ENCODE measurements at places on chromosomes 2 and 18. TPM values are rescaled to one million over a fixed set of nuclear protein-coding genes. Genes with fewer than 3 reads are reported as not detected.

DNA sequence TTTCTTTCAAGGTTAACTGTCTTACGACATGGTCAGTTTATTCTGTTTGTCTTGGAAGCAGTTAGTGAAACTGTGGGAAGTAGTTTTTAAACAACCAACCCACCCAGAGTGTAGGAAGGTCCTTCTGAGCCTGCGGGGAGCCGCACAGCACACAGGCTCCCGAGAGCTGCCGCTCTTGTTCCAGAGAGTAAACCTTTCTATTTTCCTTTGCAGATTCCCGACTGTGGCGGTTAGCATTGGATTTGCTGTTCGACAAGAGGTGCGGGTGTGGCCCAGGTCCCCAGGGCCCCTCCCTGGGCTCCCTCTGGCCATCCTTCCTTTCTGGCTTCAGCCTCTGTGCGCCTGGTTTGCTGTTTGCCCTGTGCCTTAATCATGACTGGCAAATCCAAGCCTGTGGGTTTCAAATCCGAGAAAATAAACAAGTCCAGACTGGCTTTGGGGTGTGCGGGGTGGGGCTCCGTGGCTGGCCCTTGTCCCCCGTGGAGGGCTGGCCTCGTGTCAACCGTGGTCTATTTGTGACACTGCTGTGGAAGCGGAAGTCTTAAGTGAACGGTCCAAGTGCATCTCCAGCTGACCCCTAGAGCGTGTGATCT, 30.7 kb downstream of the IMPA2 start:
- peak; percentile 43 for DNase-seq

ZC3H8 gene
- 17.4 TPM for total RNA-seq

DNA sequence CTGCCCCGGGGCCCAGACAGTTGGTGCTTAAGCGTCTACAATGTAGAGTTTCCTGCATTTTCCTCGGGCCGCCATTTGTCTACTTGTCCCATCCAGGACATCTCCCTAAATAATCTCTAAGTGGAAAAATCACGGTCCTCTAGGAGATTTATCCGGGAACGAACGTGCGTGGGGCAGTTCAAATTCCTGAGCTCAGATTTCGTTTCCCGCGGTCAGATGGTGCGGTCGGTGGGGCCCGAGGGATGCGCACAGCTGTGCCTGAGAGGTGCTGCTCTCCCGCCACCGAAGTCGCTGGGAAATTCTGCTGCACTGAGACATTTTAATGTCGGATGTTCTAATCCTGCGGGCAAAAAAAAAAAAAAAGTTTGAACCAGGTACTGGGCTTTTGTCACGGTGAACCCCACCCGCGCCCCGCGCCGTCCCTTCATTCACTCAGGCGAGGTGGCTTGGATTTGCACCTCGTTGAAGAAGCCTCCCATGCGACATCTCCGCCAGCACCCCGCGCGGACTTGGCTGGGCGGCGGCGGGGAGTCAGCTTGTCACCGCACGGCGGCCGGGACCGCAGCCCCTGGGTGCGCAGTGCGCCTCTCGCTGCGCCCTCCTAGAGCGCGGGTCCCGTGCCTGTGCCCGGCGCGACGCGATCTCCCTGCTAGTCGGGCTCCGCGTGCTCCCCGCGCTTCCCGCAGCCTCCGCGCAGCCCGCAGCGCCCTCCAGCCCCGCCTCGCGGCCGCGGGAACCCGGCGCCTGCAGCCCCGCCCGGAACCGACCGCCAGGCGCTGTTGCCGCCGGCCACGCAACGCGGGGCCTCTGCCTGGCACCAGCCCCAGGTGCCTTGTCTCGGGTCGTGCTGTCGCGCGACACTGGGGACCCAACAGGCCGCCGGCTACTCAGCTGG, 191.9 kb upstream of the TCF4 start:
- peak; percentile 24 for DNase-seq

VSNL1 gene
- 0.90 TPM for total RNA-seq

DNA sequence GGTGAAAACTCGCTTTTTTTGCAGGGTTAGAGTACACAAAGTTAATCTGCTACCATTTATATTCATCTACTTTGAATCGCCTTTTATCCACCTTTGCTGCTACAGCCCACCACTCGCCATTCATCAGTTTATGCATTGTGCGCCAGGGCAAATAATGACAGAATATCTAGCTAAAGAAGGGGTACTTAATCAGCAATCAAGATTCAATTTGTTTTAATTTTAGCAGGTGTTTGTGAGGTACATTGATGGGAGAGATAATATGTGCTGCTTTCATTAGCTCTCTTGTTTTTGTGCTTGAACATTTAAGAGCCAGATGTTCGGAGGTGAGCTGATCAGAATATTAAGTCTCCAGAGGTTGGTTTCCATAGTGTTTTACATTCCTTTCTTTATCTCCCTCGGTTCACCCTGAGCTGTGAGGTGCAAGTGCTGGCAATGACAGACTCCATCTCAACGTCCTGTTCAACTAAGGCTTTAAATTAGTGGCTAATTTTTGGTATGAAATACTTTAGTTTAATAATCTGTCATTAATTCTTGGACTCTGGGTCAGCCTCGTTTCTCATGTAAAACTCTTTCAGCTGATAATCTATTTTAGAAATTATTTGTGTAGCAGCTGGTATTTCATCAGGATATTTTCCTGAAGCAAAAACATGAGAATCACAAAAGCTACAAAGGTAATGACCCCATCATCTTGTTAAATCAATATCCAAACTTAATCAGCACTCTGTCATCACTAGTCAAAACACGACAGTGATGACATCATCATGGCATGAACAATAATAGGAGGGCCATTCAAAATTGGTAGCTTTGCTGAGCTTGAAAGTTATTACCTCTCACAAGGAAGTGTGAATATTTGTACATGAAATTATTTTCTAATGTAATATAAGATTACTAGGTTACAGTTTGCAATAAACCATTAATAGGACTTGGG, 479.9 kb upstream of the FANCL start:
- no peak for DNase-seq

DNA sequence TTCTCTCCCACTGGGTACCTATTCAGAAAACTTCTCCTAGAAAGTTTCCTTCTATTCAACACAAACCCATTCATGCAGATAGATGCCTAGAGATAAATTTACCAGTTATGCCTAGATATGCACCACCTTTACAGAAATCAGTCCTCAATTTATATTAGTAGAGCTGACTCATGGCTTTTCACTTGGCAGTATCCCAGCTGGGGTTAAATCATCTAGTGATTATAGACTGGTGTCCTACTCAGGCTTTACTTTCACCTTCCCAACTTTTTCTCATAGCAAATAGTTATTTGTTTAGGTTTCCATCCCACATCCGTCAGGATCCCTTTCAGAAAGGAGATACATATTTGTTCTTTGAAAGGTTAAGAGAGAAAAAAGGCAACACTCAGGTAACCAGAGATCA, 124.5 kb downstream of the AQP4 start:
- DNase-seq: peak; percentile 12

NEURL3 gene
- total RNA-seq: not detected

MBOAT2 gene
- total RNA-seq: 18.1 TPM

PIAS2 gene
- total RNA-seq: 36.4 TPM

UGT1A9 gene
- total RNA-seq: not detected

- DNase-seq: no peak
These were observed 90.5 kb downstream of the TMEM17 start for GRCh38 chr2:62415518-62415917.

GRCh38 chr2:237497009-237497837, 10.2 kb downstream of the MLPH start:
- peak; percentile 29 for DNase-seq

GRCh38 chr18:47528343-47528742, 276.9 kb upstream of the SKOR2 start:
- DNase-seq: no peak

DNA sequence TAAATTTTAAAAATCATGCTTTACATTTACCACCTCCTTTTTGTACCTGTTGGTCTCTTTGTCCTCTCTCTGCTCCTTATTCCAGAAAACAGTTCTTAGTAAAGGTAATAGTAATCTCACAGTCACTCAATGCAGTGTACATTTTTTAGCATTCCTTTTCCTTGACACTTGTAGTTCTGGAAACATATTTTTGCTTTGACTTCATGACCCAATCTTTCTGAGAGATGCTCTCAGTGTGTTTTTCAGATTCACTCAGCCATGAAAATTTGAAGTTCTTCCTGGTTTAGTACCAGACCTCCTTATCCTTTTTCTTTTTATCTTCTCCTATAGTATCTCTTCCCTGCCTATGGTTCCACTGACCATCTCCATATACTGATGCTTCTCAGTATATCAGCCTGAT, 747.5 kb upstream of the ZEB2 start:
- DNase-seq: no peak

MYO7B gene
- not detected for total RNA-seq

DNA sequence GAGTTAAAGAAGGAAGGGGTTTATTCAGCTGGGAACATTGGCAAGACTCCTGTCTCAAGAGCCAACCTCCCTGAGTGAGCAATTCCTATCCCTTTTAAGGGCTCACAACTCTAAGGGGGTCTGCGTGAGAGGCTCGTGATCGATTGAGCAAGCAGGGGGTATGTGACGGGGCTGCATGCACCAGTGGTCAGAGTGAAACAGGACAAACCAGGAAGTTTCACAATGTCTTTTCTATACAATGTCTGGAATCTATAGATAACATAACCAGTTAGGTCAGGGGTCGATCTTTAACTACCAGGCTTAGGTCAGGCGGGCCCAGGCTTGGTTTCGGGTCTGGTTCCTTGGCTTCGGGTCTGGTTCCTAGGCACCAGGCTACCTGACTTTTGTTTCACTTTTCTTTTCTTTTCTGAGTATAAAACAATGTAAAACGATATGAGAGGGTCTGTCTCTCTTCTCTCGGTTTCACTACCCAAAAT, 30.1 kb upstream of the LIPG start:
- DNase-seq: no peak

GRCh38 chr18:22347606-22348511, 69.9 kb downstream of the CTAGE1 start:
- peak; percentile 63 for DNase-seq

DNA sequence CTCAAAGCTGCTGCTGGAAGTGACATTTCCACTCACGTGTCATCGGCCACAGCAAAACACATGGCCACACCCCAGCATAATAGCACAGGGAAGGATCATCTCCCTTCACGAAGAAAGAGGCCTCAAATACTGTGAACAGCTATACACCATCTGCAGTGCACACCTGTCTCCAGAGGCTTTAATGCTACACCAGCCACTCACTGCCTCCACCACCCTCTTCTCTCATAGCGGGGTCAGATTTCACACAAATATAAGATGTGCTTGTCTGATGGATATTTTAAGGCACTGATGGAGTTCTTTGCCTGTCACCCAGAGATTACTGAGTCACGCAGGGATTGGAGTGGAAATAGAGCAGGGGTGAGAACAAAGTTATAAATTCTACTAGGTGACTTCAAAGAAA, 374.0 kb downstream of the ZNF516 start:
- DNase-seq: no peak

GRCh38 chr2:126638746-126639145, 17.2 kb upstream of the GYPC start:
- DNase-seq: no peak

DNA sequence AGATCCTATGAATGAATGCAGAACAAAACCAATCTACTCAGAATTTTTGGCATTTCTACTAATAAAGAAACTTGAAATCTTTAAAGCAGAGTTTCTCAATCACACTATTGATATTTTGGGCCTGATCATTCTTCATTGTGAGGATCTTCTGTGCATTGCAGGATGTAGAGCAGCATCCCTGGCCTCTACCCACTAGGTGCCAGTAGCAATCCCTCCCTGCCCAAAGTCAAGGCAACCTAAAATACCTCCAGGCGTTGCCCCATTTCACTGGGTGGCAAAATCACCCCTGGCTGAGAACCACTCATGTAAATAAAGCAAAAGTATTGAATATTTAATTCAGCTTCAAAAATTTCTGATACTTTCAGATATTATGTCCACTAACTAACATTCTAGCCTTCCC, 213.0 kb downstream of the SP3 start:
- DNase-seq: peak; percentile 44

- DNase-seq: peak; percentile 66
These were observed 166.2 kb downstream of the TCF4 start for GRCh38 chr18:55421615-55422419.

GRCh38 chr2:210009126-210009525, 6.7 kb downstream of the RPE start:
- DNase-seq: no peak

TMEM169 gene
- total RNA-seq: 0.36 TPM

DNA sequence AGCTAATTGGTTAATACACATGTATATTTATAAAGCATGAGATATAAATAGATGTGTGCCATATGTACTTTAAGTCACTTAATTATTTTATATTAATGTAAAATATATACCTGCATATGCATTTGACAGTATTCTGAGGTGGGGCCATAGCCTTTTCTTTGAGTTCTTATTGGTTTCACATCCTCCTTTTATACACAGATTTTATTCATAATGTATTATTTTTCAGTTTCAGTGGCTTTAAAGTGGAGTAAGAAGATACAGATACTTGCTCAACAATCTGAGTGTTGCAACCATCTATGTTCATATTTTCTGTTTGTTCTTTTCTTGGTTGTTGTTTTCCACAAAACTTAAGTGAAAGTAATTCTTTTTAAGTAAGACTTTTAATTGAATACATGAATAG, 436.5 kb downstream of the RND3 start:
- no peak for DNase-seq

DNA sequence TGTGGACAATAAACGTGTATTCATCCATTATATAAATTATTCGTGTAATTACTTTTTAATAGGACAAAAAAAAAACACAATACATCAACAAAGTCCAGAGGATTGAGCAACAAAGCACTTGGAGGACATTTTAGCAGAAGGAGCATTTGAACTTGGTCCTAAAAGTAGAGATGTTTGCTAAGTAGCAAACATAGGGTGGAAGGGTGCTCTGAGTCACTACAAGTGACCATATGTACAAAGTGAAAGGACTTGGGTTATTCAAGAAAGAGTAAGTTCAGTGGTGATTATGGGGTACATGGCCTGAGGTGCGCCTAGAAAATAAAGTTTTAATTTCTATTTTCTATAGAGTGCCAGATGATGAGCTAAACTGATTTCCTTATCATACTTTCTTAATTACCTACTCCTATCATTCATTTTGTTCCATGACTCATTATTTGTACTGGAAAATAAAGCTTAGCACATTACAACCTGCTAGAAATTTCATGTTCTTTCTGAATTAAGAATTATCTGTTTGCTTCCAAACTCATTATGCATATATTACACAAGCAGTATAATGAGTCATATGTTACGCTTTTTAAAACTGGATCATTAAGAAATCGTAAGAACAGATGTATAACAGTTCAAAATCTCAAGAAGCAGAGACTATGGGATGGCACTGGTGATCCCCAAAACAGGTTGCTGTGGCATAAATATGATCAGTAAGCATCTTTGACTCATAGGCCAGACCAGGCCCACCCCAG, 13.1 kb upstream of the PPP1R1C start:
- no peak for DNase-seq

DNA sequence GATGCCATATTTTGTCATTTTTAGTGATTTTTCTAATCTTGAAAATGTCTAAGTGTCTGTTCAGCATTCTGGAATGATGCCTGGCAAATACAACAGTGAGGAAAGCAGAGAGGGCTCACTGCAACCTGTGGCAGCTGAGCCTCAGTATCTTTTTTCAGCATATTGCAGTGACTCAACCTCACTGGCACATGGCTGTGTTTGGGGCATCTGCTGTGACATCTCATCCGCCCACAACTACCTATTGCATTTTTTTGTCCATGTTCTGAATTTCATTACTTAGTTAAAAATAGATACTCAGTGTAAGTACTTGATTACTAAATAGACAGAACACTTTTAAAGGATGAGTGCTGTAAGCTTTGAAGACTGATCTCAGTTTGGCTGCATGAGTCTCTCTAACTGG, 10.7 kb downstream of the BABAM2 start:
- no peak for DNase-seq

GAREM2 gene
- 0.57 TPM for total RNA-seq

CHRND gene
- not detected for total RNA-seq

GRCh38 chr18:13613099-13613498, 113.3 kb downstream of the FAM210A start:
- no peak for DNase-seq

- DNase-seq: no peak
These were observed 212.0 kb downstream of the SPAG16 start for GRCh38 chr2:213496226-213496625.
